ENCODE measurements at places on chromosomes 16 and 17.

DNA sequence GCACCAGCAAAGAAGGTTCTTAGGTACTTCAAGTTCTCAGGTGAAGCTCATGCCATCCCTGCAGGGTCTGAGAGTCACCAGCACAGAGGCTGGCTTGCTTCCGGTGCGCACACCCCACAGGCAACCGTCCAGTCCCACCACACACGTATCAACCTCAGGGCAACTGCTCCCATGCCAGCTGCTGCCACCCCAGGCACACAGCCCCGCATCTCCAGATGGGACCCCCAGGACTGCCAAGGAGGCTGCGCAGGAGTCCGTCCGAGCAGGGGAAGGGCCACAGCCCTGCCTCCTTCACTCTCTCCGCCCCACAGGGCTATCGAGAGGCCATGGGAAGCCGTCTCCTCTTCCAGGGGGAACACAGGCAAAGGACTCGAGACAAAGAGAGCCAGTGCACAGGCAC is 13.3 kb downstream of the KIFC3 start:
- no peak overlapping the region for H3K27ac ChIP-seq
- no peaks in the 10 kb centered on the region for H3K4me1 ChIP-seq
- H3K36me3 ChIP-seq: no peaks in the 10 kb centered on the region
- H3K4me3 ChIP-seq: no peak overlapping the region
- peaks cover 1% of the 10 kb centered on the region for H3K27me3 ChIP-seq

DNA sequence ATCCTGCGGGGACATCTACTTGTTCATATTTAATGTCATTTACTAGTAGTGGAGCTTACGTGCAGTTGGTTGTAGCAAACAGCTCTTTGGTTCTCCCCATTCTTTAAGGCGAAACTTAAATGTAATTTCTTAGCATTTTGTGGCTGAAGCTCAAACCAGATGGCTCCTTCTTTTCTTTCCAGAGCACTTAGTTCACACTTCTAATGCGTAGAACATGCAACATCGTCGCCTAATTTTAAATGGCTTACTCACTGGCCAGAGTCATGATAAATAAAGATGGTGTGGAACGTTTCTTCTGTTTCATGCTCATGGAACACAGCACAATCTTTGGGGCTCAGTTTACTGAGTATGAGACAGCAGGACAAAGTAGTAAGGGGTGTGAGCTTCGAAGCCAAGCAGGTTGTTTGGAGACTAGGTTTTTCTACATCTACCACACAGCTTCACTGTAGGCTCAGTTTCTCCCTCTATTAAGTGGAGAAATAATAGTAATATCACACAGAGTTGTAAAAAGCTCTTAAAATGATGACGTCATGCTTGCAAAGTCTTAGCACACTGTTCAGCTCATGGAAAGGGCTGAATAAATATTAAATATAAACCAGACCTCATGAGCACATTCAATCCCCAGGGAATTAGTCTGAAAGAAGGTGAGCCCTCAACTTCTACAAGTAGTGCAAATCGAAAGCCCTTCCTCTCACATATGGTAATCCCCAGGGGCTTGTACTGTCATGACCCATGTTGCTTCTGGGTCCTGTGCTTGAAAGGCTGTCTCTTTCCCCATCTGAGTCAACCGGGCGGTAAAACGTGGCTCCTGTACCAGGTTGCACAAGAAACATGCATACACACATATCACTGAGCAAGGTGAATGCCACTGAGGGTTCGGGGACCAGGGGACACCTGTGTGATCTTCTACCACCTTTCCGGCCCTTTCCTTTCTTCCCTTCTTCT is 384.3 kb downstream of the CDH13 start:
- DNase-seq: no peak
- peaks cover 5% of the 10 kb centered on the region for H3K27me3 ChIP-seq
- no peaks in the 10 kb centered on the region for H3K36me3 ChIP-seq
- H3K4me1 ChIP-seq: no peaks in the 10 kb centered on the region
- no peak overlapping the region for H3K27ac ChIP-seq
- H3K4me3 ChIP-seq: no peak overlapping the region

DNA sequence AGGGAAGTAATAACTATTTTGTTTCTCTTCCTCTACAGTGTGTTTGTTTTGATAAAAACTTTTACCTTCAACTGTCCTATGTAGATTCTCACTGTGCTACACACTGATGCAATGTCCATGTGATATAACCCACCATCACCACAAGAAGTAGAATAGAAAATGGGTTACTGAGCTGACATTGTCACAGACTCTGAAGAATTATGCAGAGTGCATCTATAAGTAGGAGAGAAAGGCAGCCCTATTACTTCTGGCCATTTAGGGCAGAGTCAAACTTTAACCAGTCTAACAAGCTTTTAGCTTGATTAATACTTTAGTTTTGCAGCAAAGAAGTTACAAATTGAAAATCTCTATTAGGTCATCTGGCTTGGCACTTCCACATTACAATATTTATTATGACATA is 354.0 kb upstream of the CDH8 start:
- H3K36me3 ChIP-seq: no peaks in the 10 kb centered on the region
- H3K4me3 ChIP-seq: no peak overlapping the region
- no peak overlapping the region for H3K27ac ChIP-seq
- DNase-seq: no peak
- H3K27me3 ChIP-seq: no peaks in the 10 kb centered on the region

DNA sequence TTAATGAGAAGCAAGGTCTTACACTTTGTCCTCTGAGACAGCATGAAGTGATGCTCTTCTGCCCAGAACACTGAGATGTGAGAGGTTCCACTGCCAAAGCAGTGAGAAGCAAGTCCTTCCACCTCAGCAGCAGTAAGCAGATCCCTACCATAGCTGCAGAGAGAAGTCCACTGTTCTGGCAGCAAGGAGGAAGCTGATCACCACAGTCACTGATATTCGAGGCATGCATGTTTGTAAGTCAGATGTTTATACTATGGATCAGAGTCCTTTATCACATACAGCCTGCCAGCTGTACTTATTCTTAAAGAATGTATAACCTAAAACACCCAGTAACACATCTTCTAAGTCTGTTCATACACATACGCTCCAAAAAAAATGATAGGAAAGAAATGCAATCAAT is 18.2 kb upstream of the METTL2A start:
- no peak overlapping the region for H3K4me3 ChIP-seq
- no peaks in the 10 kb centered on the region for H3K4me1 ChIP-seq
- no peak overlapping the region for H3K27ac ChIP-seq
- H3K27me3 ChIP-seq: peaks cover 19% of the 10 kb centered on the region
- no peak for DNase-seq

GRCh38 chr16:8905168-8905762 is 23.1 kb downstream of the LITAFD start:
- no peak overlapping the region for H3K4me3 ChIP-seq
- peaks cover 69% of the 10 kb centered on the region for H3K36me3 ChIP-seq
- H3K27me3 ChIP-seq: no peaks in the 10 kb centered on the region
- peak overlapping the region; percentile 25 for H3K27ac ChIP-seq

DNA sequence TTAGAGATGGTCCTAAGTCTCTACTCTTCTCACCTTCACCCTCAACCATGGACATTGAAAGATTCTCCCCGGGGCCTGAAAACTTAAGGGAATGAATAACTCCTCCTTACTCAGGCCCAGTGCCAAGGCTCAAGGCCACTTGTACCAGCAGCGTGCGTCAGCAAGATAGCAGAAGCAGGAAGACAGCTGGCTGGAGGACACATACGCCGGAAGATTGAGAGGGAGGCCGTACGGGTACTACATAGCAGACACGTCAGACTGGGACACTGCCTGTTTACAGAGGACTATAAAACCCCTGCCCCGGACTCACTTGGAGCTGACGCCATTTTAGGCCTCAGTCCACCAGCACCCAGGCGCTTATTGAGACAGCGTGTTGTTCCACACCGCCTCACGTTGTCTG is 75.8 kb upstream of the MED13 start:
- no peaks in the 10 kb centered on the region for H3K4me1 ChIP-seq
- no peaks in the 10 kb centered on the region for H3K36me3 ChIP-seq
- no peak overlapping the region for H3K4me3 ChIP-seq
- DNase-seq: no peak
- peaks cover 20% of the 10 kb centered on the region for H3K27me3 ChIP-seq
